ENCODE measurements at places on chromosomes 5 and 9.

DNA sequence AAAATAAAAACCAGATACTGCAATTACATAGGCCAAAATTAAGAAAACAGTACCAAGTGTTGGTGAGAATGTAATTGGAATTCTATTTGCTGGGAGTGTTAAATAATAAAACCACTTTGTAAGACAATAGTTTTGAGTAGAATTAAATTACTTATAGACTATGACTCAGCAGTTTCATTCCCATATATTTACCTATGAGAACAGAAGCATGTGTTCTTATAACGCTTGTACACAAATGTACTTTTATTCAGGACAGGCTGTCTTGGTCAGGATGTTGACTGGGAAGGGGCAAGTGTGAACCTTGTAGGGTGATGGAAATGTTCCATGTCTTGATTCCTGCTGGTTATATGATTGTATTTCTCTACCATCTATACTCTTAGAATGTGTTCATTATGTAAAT is 56.3 kb downstream of the ERBIN start:
- DNase-seq, result no peak

- no peak for DNase-seq
Measured at GRCh38 chr9:2390028-2390427, 231.6 kb upstream of the VLDLR start.

DNA sequence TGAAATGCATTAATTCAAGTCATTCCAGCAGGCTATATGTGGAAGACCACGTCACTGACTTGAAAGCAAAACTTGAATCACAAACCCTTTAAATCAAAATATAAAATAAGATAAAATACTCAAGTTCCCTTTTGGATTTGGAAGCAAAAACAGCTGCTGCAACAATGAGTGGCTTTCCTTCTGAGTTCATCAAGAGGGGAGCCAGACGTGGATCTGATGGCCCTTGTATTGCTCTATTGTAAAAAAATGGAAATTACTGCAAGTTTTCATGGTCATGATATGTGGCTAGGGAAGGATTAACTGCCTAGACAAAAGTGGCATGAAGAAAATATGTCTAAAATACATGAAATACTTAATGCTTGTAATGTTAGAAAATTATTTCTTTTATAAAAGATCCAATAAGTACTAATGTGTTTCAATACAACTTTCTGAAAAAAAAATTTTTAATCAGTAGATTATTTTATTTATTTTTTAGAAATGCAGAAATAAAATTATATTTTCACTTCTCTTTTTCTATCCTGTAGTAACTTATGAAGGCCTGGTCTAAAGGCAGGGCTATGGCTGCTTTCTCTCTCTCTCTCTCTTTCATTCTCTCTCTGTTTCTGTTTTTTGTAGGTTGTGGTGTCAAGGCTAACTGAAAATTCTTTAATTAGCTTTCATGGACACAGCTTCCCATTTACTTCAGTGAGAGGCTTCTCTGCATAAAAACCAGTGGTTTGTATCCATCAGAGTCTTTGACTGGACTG is 24.0 kb downstream of the LIX1 start:
- no peak for DNase-seq

DNA sequence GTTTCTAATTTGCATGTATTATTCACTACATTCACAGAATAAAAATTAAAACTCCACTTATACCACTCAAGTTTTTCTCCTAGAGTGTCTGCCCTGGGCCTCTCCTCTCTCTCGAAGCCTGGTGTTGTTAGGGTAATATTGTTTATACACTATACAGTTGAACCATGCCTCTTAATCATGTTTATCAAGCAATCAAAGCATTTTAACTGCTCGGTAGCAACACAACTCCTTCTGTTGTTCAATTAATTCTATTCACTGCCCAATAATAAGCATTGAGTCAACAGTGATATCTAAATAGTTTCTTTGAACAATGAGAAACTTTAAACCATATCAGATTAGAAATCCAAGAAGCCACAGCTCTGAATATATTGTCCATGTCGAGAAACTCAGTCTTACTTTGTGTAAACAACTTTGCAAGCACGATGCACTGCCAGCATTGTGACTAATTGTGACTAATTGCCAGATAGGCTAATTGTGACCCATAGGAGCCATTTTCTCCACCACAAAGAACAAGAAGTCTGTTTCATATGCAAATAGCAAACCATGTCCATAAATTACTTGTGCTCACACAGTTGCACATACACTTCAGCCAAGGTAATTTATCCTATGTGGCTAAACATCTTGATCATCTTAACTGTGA is at the start of gene DNAH5:
Gene DNAH5 (minus strand): TSS at position 129 of the 640 bp plus-strand sequence. CDS start 250 bp downstream, outside the sequence.
- DNase-seq, result no peak

GRCh38 chr5:120043431-120043830 is 414.1 kb downstream of the FAM170A start:
- no peak for DNase-seq

- DNase-seq, result no peak
Measured at GRCh38 chr5:154858972-154859871, 795 bp downstream of the CNOT8 start.

GRCh38 chr5:111472096-111472495 is 40.2 kb downstream of the STARD4 start:
- DNase-seq, result no peak
